Activated CD4-positive, alpha-beta T cell treated with anti-CD3 and anti-CD28 coated beads, Interleukin-2, amount 10 ng/mL, durations not matched to agents 7 days and 5 days (primary cell): ENCODE measurements at places on chromosomes 7 and 10. TPM values are rescaled to one million over a fixed set of nuclear protein-coding genes. Genes with fewer than 3 reads are reported as not detected.

DNA sequence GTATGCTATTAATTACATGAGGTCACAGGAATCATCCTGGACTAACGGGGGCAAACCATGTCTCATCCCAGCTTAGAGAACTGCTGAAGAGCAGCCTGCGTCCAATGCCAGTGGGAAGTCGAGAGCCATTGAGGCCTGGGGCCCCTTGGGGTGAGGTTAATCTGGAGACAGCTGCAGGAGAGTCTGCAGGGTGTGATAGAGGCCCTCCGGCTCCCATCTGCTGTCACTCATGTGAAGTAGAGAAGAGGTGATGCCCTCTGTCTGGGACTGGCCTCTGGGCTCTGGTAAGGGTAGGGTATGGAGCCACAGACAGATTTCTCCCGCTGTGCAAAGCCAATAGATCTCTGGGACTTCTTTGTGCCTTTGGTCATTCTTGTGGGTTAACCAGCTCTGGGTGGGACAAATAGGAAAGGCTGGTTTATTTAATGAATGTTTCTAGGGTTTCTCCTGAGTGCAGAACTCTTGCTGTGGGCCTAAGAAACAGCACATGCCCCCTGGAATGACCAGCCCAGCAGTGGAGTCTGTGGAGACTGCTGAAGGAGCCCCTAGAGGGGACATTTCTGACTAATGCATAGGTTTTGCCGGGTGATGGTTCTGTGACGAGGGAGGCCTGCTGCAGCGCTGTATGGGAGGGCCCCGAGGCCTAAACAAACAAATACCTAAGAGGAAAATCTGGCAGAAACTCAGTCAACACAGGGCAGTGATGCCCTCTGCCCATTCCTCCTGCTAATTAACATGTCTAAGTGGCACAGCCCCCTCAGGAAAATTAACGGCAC is 34.5 kb downstream of the CRHR2 start:
- H3K4me1 ChIP-seq, result no peaks in the 10 kb centered on the region
- DNase-seq, result no peak
- H3K27me3 ChIP-seq, result no peaks in the 10 kb centered on the region
- H3K27ac ChIP-seq, result no peak overlapping the region

- H3K36me3 ChIP-seq, result no peaks in the 10 kb centered on the region
- H3K4me1 ChIP-seq, result peaks cover 36% of the 10 kb centered on the region
- no peak overlapping the region for H3K4me3 ChIP-seq
- no peak overlapping the region for H3K27ac ChIP-seq
- peaks cover 2% of the 10 kb centered on the region for H3K27me3 ChIP-seq
- no peak for DNase-seq
Measured at GRCh38 chr10:124066781-124067714, 26.4 kb downstream of the CHST15 start.

- no peaks in the 10 kb centered on the region for H3K36me3 ChIP-seq
- no peak overlapping the region for H3K27ac ChIP-seq
- peak; percentile 63 for DNase-seq
Measured at GRCh38 chr7:106793015-106793975, 71.8 kb upstream of the PIK3CG start.

DNA sequence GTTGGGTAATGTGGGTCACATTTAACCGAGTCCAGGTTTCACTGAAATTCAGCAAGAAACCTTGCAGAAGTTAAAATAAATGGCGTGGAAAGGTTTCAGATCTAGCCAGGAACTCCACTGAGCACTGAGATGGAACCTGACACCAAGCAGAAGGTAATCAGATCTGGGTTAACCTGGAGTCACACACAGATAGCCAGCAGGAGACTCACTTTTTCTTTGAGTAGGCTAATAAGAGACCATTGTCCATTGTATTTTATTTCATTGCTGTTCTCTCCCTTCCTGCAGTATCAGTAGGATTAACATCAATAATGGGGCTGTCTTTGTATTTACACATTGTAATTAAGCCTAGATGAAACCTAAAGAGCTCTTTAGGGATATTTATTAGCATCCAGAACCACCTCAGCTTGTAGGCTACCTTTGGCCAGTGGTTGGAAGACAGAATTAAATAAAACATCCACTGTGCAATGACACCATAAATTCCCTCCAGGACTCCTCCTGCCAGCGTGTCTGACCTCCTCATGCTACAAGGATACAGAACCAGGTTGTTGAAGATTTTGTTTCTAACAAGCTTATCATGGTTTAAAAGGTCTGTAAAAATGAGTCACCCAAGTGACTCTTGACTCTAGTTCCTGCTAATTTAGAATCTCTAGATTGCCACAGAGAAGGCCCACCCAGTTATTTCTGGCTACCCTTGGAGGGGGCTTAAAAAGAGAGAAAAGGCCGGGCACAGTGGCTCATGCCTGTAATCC is 151.1 kb downstream of the SORCS1 start:
- no peak overlapping the region for H3K27ac ChIP-seq
- no peaks in the 10 kb centered on the region for H3K36me3 ChIP-seq
- H3K4me1 ChIP-seq, result no peaks in the 10 kb centered on the region

- H3K27ac ChIP-seq, result no peak overlapping the region
- H3K4me1 ChIP-seq, result no peaks in the 10 kb centered on the region
- no peaks in the 10 kb centered on the region for H3K36me3 ChIP-seq
- H3K4me3 ChIP-seq, result no peak overlapping the region
Measured at GRCh38 chr7:31744294-31744874, 57.4 kb downstream of the PPP1R17 start.

DNA sequence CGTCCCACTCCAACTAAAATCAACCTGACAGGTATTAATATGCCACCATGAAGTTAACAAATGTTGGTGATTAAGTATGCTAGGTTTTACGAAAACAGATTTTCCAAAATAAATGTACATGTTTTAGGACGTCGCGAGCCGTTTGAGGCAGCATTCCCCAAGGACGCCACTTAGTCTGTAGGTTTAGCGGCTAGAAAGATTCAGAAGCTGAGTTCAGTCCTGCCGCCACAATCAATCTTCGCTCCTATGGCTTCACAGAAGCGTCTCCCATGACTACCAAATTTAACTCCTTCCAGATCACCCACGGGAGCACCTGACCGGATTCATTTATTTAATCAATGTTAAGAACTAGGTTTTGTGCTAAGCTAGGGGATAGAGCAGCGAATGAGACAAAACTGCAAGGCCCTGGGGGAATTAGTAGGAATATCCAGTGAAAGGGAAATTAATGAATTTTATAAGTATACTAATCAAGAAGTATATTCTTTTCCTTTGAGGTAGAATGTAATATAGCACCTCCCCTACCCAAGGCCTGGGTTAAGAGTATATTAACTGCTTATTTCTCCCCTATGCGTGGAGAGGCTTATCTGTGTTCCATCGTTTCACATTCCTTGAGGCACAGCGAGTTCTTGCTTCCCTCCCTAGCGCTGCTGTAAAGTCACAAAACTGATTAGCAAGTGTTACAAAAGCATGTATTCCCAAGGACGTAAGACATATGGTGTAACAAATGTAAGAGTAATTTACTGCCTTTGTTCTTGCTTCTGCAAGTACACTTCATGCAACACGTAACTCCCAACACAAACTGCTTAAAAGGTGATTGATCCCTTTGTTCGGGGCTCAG is 994 bp upstream of the CYP51A1 start:
- DNase-seq, result peak; percentile 18
- H3K36me3 ChIP-seq, result peaks cover 11% of the 10 kb centered on the region
- H3K27me3 ChIP-seq, result peaks cover 2% of the 10 kb centered on the region

DNA sequence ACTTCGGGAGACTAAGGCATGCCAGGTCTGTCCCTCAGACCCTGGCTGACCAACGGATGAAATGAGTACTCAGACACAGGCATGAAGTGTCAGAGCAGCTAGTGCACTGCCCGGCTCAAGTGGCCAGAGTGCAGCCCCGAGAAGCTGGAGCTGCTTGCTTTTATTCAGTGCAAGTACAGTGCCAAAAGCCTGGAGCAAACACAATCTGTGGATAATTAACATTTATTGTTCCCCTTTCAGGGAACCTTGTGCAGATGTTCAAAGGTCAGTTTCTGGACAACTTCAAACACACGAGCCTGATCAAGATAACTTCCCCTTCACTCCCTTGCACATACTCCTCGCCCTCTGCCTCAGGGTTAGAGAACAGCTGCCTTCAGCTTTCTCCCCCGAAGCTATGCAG is 7.9 kb upstream of the ATE1 start:
- H3K4me1 ChIP-seq, result peaks cover 1% of the 10 kb centered on the region
- no peak overlapping the region for H3K27ac ChIP-seq
- H3K36me3 ChIP-seq, result no peaks in the 10 kb centered on the region
- no peak overlapping the region for H3K4me3 ChIP-seq
- DNase-seq, result no peak

GRCh38 chr7:12199363-12199762 is 11.7 kb upstream of the TMEM106B start:
- H3K36me3 ChIP-seq, result no peaks in the 10 kb centered on the region
- H3K4me1 ChIP-seq, result no peaks in the 10 kb centered on the region
- peaks cover 10% of the 10 kb centered on the region for H3K27me3 ChIP-seq
- no peak overlapping the region for H3K27ac ChIP-seq

- H3K4me1 ChIP-seq, result no peaks in the 10 kb centered on the region
- peaks cover 6% of the 10 kb centered on the region for H3K27me3 ChIP-seq
- no peak for DNase-seq
- no peaks in the 10 kb centered on the region for H3K36me3 ChIP-seq
Measured at GRCh38 chr10:78342827-78343653, 309.4 kb downstream of the RPS24 start.

DNA sequence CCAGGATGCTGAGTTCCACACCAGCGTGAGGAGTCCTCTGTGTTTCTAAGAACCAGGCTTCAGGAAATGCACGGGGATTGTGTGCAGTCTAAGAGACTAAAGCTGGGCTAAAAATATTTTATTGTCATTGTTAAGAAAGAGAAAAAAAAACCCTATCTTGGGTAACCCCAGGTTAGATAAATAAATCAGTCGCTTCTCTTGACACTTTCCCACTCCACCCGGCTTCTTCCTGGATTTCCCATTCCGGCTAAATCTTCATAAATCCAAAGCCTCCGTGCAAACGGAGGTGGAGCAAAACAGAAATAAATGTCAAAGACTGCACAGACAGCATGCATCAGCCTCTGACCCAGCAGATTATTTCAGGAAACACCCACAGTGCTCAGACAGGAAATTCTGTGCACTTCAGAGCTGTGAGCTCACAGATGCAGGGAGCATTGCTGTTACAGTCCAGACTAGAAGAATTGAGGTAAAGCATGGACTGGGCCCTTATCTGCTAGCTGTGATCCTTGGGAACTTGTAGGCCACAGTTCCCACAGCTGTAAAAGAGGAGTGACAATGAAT is 44.8 kb upstream of the GRID1 start:
- peaks cover 9% of the 10 kb centered on the region for H3K36me3 ChIP-seq
- peak overlapping the region; percentile 51 for H3K4me3 ChIP-seq
- H3K27me3 ChIP-seq, result no peaks in the 10 kb centered on the region
- H3K4me1 ChIP-seq, result peaks cover 52% of the 10 kb centered on the region
- DNase-seq, result peak; percentile 50
- H3K27ac ChIP-seq, result peak overlapping the region; percentile 89

- H3K27me3 ChIP-seq, result no peaks in the 10 kb centered on the region
- no peak overlapping the region for H3K27ac ChIP-seq
- H3K36me3 ChIP-seq, result no peaks in the 10 kb centered on the region
- DNase-seq, result no peak
- no peaks in the 10 kb centered on the region for H3K4me1 ChIP-seq
Measured at GRCh38 chr7:69108097-69108496, 490.2 kb upstream of the AUTS2 start.

GRCh38 chr7:6558837-6559236 is 7.6 kb upstream of the GRID2IP start:
- H3K27me3 ChIP-seq, result no peaks in the 10 kb centered on the region
- DNase-seq, result peak; percentile 30
- H3K4me3 ChIP-seq, result no peak overlapping the region
- H3K27ac ChIP-seq, result no peak overlapping the region

DNA sequence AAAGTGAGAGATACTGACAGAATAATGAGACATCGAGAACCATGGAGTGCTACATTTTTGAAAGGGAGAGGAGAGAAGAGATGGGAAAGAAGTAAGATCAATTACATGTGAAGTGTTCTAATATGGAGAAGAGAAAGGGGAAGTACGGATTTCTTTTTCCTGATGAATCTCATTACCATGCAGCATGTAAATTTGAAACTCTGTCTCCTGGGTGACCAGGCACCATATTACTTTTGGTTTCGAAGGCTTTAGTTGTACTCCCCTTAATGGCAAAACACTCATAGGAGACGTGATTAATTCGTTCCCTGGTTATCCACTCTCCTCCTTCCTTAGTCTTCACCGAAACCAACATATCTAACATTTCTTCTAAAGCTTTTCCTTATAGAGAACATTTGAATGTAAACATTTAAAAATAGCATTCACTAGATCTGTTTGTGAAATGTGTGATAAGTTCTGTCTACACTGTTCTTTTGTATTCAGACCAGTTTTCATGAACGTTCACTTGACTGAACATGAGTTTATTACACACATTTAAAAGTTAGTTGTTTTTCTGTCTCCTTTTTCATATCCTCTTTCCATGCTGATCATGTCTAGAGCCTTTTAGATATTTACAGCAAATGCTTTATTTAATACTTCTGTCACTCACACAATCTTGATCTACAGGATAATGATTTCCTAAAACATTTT is 80.2 kb upstream of the MSRB2 start:
- H3K27ac ChIP-seq, result no peak overlapping the region
- H3K4me1 ChIP-seq, result no peaks in the 10 kb centered on the region
- peaks cover 11% of the 10 kb centered on the region for H3K27me3 ChIP-seq

DNA sequence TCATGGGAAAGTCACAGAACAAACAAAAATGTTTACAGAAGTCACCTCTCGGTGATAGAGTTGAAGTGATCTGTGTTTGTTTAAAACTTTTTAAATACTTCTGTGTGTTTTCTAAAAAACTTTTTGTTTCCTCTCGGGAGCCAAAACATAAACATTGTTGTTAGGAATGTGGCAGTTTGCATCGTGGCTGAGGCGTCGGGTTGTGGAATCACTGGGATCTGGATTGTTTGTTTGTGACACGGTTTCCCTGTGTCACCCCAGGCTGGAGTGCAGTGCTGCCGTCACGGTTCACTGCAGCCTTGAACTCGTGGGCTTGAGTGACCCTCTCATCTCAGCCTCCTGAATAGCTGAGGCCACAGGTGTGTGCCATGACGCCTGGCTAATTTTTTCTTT is 29.0 kb upstream of the SUN1 start:
- peaks cover 5% of the 10 kb centered on the region for H3K27me3 ChIP-seq
- H3K4me1 ChIP-seq, result no peaks in the 10 kb centered on the region
- no peak for DNase-seq
- H3K36me3 ChIP-seq, result peaks cover 2% of the 10 kb centered on the region

DNA sequence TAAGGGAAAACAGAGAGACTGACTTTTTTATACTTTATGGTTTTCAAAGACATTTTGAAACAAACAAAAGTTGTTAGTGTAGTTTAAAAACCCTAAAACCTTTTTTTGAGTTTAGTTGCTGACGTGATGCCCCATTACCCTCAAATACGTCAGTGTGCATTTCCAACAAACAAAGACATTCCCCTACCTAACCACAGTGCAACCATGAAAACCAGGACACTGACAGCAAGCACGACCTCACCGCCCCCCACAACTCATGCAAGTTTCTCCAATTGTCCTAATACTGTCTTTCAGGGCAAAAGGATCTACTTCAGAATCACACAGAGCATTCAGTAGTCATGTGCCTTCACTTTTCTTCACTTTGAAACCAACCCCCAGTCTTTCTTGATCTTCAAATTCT is 75.0 kb downstream of the WNT2 start:
- H3K36me3 ChIP-seq, result no peaks in the 10 kb centered on the region
- no peaks in the 10 kb centered on the region for H3K27me3 ChIP-seq
- H3K27ac ChIP-seq, result no peak overlapping the region
- DNase-seq, result no peak
- H3K4me3 ChIP-seq, result no peak overlapping the region

CEP55 gene
- total RNA-seq, result 77.5 TPM

PILRA gene
- 2.7 TPM for total RNA-seq

FFAR4 gene
- total RNA-seq, result not detected
